NCI-H1436 treated with DMSO at 0.1 percent for 48 hours (cell line): ENCODE measurements at places on chromosomes 4 and X.

- no peak for DNase-seq
These were observed 10.8 kb downstream of the CETN2 start for GRCh38 chrX:152819732-152820131.

GRCh38 chr4:68606240-68606639 lies 30.1 kb upstream of the UGT2B17 start:
- no peak for DNase-seq

DNA sequence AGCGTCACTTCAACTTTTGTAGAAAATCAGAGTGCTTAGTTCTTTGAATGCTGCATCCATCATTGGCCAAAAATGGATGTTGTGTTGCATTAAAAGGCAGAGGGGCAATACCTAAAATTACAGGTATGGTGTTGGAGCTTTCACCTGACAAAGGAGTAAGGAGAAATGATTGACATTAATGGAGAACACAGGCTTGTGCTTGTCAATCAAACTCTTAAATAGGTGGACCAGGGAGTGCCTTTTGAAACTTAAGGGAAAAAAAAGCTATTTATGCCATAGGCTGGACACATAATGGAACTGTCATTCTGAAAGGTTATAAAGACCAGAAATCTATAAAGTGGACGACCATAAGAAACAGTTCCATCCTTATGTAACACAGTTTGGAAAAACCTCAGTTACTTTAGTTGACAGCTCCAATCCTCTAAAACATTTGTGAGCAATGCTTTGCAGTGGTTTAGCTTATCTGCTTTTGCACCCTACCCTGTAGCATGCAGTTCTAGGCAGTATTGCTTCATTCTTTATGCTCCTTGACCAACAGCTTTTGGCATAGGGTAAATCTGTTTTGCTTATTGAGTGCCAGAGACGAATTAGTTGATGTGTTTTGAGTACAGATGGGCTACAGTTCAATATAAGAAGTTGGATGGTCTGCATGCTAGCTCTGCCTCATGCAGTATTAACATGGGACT lies 2.4 kb downstream of the HADH start:
- no peak for DNase-seq

DNA sequence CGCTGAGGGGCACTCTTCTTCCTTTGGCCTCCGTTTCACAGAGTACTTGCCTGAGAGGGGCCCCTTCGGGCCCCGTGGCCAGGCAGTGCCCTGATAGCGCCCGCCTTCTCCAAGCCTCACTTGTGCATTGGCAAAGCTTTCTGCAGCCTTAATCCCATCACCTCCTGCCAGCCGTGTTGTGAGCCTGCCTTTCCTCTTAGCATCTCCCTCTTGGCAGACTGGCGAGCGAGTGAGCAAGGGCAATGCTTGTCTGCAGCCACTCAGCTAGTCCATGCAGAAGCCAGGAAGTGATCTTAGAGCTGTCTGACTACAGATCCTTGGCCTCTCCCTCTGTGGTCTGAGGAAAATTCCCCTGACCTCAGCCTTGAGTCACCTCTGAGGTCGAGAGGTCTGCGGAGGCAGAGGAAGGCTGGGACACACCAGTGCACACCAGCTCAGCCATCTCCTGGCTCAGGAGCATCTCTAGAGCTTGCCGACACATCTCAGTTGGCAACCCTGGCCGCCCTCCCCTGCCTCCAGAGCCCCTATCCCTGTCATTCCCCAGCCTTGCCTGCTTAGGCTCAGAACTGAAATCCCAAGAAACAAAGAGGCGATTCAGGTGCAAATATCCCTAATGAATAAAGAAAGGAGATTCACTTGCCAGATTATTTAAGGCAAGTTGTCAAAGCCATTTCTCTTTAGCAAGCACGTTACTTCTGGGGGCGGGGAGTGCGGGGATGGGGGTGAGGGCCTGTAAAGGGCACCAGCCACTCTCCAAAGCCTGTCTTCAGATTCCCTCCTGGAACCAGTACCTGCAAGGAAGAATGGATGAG lies 143.5 kb upstream of the MAMLD1 start:
- no peak for DNase-seq

GRCh38 chr4:107037199-107037584 lies 1.1 kb upstream of the DKK2 start:
- DNase-seq, result no peak

GRCh38 chr4:23945451-23946017 lies 55.7 kb upstream of the PPARGC1A start:
- no peak for DNase-seq

GRCh38 chr4:3223956-3224748 lies 24.8 kb upstream of the MSANTD1 start:
- no peak for DNase-seq

- DNase-seq, result no peak
These were observed 93.6 kb upstream of the SMAD1 start for GRCh38 chr4:145388043-145388442.

DNA sequence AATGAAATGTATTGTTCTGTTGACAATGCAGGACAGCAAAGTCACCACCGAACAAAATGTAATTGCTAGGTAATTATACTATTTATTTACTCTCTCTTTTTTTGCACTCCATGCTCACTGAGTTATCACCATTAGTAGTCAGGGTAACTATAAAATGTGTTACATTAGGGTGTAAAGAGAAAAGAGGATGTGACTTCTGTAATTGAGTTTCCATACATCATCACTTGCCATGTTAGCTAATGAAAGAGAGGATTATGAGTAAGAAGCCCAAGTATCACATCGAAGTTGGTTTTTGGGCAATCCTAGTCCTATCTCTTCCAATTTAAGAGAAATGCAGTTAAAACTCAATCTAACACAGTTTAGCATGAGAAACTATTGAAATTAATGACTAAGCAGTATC lies 7.6 kb downstream of the ZXDA start:
- peak; percentile 38 for DNase-seq

DNA sequence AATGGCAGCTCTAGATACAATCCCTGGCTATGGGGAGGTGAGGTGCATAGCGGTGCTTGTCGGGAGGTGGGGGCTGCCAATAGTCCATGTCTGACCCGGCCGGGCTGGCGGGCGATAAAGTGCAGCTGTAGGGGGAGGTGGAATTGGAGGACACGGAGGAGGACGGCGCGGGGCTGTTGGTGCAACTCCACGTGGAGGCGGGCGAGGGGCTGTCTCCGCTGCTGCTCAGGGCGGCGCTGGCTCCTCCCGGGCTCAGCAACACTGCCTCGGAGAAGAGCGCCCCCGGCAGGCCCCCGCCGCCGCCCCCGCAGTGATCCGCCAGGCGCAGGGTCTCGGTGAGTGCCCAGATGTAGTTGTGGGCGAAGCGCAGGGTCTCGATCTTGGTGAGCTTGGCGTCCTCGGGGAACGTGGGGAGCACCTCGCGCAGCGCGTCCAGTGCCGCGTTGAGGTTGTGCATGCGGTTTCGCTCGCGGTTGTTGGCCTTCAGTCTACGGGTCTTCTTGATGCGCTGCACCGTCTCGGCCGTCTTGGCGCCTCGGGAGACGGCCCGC lies 1.3 kb downstream of the NEUROG2 start:
- no peak for DNase-seq

- DNase-seq, result no peak
These were observed 243.7 kb upstream of the DIAPH2 start for GRCh38 chrX:96440941-96441340.

- no peak for DNase-seq
These were observed 61.8 kb upstream of the TXK start for GRCh38 chr4:48195853-48196252.

GRCh38 chrX:129116676-129117470 lies 406.4 kb downstream of the SMARCA1 start:
- DNase-seq, result no peak

GRCh38 chr4:47274901-47275300 lies 188.6 kb downstream of the COMMD8 start:
- no peak for DNase-seq

DNA sequence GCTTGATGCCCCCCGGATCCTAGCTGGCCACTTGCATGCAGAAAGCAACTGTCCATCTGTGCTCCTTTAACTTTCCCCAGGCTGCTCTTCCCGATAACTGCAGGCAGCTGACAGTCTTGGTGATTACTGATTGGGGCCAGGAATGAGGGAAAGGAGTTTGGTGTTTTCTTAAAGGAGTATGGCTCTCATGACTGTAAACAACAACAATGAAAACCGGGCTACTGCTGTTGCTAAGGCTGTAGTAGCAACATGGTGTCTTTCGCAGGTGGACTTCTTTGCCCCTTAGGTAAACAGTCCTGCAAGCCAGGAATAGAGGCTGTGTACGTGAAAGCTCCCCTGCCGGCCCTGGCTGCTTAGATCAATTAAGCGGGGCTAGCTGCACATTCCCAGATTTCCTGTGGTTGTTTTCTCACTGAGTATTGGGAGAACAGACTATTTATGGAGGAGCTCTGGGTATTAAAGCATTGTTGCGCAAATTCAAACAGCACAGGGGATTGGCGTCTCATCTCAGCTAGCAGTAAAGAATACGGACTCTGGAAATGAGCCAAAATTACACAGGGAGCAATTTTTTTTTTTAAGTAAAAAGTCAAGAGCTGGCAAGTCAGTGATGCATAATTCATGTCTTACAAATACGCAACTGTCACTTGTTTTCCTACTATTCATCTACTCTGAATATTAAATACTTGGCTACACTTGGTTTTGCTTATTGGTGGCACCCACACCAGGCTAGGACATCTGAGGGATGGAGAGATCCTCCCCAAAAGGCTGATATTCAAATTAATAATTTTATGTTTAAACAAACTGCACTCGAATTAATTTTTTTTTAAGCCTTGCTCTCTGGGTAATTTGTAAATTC lies 61.6 kb upstream of the NAP1L5 start:
- no peak for DNase-seq

GRCh38 chrX:22559506-22559905 lies 286.8 kb downstream of the CBLL2 start:
- no peak for DNase-seq

GRCh38 chr4:77349796-77350195 lies 192.8 kb downstream of the CCNG2 start:
- no peak for DNase-seq

DNA sequence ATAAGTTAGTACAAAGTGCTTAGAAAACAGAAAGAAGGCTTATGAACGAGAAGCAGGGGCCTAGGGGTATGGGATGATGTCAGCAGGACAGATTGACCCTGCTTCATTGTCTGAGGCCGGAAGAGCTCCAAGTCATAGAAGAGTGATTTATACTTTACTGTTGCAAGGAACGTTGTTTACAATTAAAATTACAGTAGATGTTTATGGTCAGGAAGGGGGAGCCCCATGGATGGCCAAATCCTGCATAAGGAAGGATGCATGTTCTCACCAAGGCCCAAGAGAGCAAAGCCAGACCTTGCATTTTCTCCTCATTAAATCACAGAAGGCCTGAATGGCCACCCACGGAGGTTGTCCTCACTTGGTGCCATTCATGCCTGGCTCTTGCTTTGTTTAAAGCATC lies 115.3 kb downstream of the LDB2 start:
- DNase-seq, result no peak

DNA sequence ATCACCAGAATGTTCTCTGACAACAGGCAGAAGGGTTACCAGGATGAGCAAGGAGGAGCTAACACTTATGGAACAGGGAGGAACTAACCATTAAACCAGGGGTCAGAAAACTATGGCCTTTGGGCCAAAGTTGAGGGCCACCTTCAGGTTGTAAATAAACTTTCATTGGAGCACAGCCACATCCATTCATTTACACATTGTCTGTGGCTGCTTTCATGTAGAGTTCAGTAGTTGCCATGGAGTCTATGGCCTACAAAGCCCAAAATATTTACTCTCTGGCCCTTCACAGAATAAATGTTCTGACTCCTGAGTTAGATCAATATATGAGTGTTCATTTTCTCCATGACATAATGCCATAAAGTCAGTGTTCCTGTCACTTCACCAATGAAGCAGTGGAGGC lies 13.2 kb upstream of the HCCS start:
- no peak for DNase-seq

- DNase-seq, result no peak
These were observed 40.4 kb upstream of the AFAP1 start for GRCh38 chr4:7980036-7980435.

- no peak for DNase-seq
These were observed 53.9 kb upstream of the RPS6KA3 start for GRCh38 chrX:20320461-20321159.

GRCh38 chr4:39456946-39457763 lies 1.6 kb downstream of the RPL9 start:
- DNase-seq, result no peak

DNA sequence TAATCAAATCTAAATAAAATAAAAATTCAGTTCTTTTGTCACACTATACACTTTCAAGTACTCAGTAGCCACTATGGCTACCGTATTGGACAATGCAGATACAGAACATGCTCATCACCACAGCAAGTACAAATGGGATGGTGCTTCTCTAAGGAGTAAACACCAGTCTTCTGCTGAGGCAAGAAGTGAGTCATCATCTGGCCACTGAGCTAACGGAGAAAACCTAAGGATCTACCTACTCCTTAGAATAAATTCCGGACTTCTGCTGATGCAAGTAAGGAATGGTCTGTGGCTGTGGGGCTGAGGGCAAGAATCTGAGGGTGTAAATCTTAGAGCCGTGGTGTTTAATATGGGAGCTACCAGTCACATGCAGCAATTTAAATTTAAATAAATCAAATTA lies 11.3 kb upstream of the RBMXL3 start:
- DNase-seq, result no peak

GRCh38 chr4:176238826-176239225 lies 30.2 kb downstream of the ASB5 start:
- DNase-seq, result no peak

GRCh38 chr4:26083987-26084386 lies 170.0 kb downstream of the SMIM20 start:
- no peak for DNase-seq

- no peak for DNase-seq
These were observed 101.1 kb downstream of the CXCL13 start for GRCh38 chr4:77706717-77707116.

GRCh38 chrX:148309413-148309812 lies 191.0 kb upstream of the AFF2 start:
- no peak for DNase-seq

- no peak for DNase-seq
These were observed 30.2 kb upstream of the CYP4V2 start for GRCh38 chr4:186161138-186161537.

DNA sequence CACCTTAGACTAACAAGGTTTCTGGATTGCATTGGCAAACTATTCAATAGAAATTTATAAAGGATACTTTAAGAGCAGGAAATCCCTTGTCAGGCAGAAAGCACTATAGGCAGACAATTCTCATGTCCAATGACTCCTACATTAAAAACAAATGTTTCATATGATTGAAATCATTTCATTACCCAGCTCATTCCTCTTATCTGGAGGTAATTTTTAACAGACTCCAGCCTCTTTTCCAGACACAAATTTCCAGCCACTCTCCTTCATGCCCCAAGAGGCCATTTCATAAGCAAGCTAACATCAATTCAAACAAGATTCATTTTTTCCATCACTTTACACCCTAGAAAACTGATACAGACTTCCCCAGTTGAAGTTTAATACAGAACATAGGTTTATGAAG lies 495.1 kb upstream of the FRG1 start:
- DNase-seq, result no peak

- DNase-seq, result no peak
These were observed 16.3 kb upstream of the RP2 start for GRCh38 chrX:46820391-46821100.

- DNase-seq, result no peak
These were observed 176.9 kb upstream of the PRPS2 start for GRCh38 chrX:12614266-12614665.
